ENCODE measurements at places on chromosomes 5 and 9.

- ATAC-seq = no peak
Measured at GRCh38 chr9:14779566-14780022, 57.1 kb upstream of the CER1 start.

- ATAC-seq = no peak
Measured at GRCh38 chr5:61779743-61780142, 447.7 kb downstream of the ZSWIM6 start.

DNA sequence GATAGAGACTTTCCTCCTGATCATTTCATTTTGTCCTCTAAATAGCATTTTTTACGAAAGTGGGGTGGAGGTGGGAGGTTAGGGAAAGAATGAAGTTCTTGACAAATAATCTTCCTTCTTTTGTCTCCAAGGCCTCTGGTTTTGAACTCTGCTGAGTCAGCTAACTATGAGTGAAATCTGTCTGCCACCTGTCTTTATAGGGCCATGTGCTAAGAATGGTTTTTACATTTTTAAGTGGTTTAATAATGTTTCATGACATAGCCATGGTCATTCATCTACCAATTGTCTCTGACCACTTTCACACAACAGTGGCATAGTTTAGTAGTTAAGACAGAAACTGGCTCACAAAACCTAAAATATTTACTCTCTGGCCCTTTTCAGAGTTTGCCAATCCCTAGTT is 7.6 kb downstream of the MAN2A1 start:
- ATAC-seq = no peak

GRCh38 chr5:111532886-111533582 is 20.7 kb upstream of the STARD4 start:
- ATAC-seq = no peak

DNA sequence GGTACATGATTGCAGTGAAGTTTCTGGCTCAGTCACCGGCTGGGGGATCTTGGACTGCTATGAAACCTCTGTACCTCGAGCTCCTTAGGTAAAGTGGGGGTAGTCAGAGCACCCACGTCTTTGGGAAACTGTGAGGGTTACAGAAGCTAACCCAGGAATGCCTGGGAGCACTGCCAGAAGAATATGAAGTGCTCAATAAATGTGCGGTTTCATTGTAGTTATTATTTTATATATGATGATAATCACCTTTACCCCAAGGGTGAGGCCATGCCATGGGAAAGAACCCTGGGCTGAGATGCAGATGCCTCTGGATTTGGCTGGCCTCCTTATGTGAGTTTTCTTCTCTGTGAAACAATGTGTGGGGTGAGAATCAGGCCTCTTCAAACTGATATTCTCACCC is 3.7 kb downstream of the NPR3 start:
- ATAC-seq = no peak

DNA sequence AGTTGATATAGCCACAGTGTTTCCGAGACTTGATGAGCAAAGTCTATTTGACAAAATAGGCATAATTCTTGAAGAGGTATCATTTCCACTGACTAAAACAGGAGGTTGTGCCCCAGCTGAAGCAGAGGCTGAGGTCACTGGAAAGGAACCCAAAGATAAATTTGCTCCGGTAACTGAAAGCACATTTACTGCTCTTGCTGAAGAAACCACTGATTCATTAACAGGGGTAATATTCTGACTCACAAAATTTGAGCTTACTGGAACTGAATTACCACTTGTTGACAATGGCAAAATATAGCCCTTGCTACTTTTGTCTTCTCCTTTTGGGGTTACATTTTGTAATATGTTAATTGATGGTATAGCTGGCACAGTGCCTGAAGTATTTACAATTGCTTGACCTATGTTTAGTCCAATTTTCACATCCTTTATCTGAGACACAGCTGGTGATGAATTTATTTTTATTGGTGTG is 30.2 kb downstream of the MLANA start:
- ATAC-seq = peak; percentile 68

- ATAC-seq = no peak
Measured at GRCh38 chr5:52947851-52948250, 41.3 kb upstream of the ITGA2 start.

DNA sequence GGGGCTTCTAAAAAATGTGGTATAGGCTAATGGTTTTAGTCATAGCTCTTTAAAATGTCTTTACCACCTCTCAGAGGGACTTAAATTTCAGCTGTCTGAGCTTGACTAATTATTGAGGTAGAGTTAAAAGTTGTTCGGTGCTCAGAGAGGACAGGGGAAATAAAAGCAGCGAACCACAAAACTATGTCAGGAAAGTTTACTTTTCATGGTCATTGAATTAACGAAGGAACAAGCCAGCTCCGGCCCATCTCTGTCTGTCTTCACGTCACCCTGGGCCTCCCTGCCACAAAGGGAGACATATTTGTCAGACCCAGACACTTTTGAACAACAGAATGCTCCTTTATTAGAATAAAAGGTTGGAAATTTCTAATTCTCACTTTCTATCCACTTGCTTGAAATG is 98.8 kb upstream of the EFNA5 start:
- ATAC-seq = no peak

DNA sequence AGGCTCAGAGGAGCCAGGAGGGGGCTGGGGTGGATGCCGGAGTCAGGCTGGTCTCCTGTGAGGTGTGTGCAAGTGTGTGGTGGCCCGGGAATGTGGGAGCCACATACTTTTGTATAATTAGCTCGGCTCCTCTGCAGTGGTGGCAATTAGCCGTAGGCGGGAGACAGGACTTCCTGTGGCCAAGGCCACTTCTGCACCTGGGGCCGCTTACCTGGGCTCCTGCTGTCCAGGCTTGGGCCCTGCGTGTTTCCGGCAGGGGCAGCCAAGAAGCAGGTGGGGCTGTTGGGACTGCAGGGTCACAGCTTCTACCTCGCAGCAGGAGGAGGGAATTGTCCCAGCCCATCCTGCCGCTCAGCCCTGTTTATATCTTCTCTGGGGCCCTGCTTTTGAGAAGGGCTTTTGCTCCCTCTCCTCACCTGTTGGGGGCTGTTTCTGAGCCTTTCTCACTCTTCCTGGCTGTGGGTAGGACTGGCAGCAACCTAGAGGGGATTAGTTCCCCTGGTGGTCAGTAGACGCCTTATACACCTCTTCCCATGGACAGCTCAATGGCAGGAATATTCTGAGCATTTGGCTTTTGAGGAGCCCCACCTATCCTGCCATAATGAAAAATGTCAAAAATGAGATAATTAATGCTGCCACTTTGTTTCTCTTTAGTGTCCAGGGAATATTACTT is 145.4 kb upstream of the PITX1 start:
- no peak for ATAC-seq

- no peak for ATAC-seq
Measured at GRCh38 chr5:176916337-176916736, 17.2 kb upstream of the HK3 start.

DNA sequence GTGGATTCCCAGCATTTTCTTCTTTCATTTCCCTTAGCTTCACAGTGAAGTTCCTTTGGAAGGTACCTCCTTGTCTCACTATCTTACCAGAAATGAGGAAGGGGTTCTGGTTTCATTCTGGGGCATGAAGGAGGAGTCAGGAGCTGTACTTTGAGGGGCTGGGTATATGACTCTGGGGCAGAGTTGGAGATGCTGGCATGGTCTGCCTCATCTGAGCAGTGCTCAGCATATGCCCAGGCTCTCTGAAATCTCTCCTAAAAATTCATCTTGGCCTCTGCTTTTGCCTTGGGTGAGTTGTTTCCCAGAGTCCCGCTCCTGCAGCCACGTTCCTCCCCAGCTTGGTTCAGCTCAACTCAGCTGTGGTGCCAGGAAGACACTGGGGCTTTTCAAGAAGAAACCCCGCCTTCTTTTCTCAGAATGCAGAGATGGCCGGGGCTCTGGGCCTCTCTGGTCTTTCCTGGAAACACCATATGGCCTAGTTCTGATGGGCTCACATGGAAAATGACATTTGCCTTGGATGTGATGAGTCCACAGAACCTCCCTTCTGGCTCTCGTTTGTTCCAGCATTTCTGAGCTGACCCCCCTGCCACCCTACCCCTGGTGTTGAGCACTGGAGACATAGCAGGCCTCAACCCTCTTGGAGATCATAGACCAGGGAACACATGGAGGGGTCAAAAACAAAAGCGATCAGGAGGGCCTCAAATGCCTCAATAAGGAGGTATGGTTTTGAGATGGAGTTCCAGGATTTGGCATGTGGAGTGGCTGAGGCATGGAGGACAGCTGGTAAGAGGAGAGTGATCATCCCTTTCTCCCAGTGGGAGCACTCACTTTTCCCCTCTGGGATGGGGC is 12.0 kb upstream of the TGFBR1 start:
- peak; percentile 80 for ATAC-seq

DNA sequence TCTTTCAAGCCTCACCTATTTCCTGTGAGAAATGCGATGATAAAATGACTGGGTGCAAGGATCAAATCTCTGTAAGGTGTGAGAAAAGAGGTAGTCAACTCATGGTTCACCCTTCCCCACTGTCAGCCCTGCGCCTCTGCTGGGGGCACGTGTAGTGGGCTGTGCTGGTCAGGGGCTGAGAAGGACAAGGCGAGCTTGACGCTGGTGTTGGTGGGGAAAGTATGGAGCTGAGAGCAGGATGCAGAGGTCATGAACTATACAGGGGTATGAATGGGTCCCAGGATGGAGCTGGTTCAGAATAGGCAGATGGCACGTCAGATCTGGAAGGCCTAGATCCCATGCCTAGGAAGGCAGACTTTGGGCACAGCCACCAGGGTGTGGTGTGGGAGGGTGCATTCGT is 20.6 kb downstream of the PITX1 start:
- ATAC-seq = no peak

DNA sequence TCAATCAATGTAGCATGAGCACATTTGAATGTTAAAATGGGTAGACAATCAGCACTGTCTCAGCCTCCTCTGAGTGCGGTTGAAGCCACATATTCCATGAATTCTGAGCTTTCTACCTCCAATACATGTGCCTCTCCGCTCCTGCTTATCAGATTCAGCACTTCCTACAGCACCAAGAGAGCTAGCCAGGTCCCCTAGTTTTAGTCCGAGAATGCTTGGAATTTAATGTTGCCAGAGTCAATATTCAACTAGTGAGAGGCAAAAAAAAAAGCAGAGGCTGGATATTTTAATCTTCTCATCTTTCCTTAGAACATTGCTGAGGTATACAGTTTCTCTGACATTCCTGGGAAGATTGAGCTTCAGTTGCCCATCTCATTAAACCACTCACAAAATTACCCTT is 1979.1 kb upstream of the CDH9 start:
- ATAC-seq = no peak

GRCh38 chr5:57407391-57407790 is 75.2 kb downstream of the ACTBL2 start:
- no peak for ATAC-seq

GRCh38 chr5:53569453-53569852 is 9.0 kb downstream of the NDUFS4 start:
- ATAC-seq = no peak

DNA sequence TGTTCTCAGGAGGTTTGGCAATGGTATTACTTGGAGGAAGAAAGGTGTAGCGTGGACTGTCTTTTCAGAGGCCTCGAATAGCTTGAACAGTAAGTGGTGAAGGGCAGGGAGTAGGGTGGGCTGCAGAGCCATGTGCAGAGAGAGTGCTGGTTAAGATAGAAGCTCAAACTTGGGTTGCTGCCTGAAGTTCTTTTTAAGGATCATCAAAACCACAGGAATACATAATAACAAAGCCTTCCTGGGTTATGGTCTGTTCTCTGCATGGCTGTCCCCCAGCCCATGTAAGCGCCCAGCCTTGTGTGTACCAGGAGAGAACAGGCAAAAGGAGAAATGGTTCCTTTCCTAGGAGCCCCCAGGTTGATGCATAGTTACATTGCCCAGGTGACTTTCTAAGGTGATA is 43.9 kb downstream of the RCL1 start:
- no peak for ATAC-seq

DNA sequence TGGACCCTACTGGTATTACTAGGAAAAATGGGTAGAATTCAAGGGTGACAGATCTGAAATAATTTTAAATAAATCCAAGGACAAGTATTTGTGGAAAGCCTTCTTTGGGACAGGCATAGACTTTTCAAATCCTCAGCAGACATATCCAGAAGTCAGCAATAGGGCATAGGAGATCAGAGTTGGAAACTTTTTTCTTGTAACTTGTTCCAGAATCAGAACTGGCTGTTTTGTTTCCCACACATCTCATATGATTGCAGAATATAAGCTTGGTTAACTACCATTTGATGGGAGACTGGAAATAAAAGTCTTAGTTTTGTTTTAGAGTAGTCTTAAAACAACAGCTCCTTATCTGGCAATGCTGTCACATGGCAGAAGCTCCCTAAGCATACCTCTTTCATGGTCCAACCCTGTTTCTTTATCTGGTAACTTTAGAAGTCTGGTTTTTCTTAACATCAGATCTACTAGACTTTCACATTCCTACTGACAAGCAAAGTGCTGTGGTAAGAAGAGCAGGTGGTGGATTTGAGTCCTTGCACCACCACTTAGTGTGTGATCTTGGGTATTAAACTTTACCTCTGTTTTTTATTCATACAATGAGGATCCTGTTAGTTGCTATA is 25.1 kb downstream of the XRCC4 start:
- no peak for ATAC-seq
